ENCODE measurements at places on chromosomes 6 and 20.

DNA sequence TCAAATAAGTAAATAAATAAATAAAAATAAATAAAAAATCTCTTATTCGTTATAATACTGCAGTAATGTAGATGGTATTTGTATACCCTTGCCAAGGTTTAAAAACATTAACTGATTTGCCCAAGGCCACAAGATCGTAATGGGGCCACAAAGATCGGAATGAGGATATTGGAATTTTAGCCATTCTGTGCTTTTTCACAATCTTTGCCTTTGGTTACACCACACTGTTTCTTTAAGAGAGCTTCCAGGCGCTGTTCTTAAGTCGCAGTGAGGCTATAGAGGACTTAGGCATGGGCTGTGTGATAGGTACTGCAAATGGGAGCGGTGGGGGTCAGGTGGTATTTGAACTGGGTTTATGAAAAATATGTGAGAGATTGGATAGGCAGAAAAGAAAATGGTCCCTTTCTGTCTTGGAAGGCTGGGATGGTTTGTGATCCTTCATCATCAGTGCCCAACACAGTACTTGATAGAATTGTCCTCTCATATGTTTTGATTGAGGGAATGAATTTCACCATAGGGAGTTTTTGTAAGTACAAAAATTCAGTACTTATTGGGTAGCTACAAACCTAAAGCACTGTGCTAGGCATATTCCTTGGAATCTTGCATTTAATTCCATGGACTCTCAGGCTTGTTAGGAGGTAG, 1.4 kb downstream of the NUS1 start:
- DNase-seq: no peak

DNA sequence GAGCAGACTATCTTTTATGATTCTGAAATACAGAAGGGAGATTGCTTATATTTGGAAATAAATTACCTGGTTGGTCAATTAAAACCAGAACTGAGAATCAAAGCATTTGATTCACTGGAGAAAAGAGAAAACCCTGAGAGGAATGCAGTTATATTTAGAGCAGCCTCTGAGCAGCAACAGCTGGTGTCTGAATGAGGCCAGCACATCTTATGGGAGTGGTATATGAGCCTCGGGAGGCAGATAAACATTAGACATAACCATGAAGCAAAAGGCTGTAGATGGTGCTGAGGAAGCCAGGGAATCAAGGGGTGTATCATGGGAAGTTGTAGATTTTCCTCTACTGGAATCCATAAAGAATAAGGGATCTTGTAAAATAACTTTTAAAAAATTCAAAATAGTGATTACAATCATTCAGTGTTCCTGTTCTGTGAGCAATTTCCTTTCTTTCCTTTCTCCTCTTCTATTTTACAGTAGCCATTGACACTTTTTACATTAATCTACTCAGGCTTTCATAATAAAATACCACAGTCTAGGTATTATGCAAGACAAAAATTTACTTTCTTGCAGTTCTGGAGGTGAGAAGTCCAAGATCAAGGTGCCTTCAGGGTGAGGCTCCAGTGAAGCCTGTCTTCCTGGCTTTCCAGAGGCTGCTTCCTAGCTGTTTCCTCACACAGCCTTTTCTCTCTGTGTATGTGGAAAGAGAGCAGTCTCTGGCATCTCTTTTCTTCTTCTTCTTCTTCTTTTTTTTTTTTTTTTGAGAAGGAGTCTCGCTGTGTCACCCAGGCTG, 32.8 kb upstream of the ENPP5 start:
- DNase-seq: no peak

DNA sequence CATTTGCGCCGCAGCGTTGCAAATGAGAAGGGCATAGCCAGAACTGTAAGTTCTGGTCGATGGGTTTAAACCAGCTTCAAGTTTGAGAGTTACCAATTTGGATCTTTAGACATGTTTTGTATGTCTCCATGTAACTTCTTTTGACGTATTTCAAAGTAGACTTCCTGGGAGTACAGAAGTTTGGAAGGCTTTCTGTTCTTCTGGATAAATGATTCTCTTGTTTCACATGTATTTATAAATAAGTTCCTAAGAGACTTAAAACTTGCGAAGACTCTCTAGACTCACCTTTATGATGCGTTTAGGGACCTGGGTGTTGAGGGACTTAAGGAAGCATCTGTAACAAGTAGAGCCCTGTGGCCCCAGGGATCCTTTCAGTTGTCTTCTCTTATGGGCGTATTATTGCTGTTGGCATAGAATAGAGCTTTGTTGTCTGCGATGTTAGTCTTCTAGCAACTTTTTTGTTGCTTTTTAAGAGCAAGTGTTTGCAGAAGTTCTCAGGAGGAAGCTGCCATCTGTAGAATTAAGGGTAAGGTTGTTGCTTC, 1.3 kb downstream of the CDYL start:
- no peak for DNase-seq

- DNase-seq: no peak
Measured at GRCh38 chr20:20731945-20732296, 19.5 kb upstream of the RALGAPA2 start.

GRCh38 chr6:35362200-35362599, 19.8 kb downstream of the PPARD start:
- DNase-seq: no peak

GRCh38 chr6:49326347-49326746, 136.7 kb downstream of the MMUT start:
- DNase-seq: no peak

GRCh38 chr6:44606504-44606903, 219.0 kb downstream of the CDC5L start:
- DNase-seq: no peak
